ENCODE measurements at places on chromosomes 11 and 22.
A peak's percentile ranks its signal among the peaks of the same experiment; 100 is the strongest.

DNA sequence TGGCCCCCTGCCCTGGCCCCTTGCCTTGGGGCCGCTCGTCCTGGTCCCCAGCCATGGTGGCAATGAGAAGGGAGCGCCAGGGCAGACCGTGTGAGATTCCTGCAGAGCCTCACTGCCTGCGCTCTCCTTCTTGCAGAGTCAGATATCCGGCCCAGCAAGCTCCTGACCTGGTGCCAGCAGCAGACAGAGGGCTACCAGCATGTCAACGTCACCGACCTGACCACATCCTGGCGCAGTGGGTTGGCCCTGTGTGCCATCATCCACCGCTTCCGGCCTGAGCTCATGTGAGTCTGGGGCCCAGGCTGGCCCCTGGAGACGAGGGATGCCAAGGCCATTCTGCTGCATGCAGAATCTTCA, 114.1 kb downstream of the MICAL2 start:
- DNase-seq: no peak

DNA sequence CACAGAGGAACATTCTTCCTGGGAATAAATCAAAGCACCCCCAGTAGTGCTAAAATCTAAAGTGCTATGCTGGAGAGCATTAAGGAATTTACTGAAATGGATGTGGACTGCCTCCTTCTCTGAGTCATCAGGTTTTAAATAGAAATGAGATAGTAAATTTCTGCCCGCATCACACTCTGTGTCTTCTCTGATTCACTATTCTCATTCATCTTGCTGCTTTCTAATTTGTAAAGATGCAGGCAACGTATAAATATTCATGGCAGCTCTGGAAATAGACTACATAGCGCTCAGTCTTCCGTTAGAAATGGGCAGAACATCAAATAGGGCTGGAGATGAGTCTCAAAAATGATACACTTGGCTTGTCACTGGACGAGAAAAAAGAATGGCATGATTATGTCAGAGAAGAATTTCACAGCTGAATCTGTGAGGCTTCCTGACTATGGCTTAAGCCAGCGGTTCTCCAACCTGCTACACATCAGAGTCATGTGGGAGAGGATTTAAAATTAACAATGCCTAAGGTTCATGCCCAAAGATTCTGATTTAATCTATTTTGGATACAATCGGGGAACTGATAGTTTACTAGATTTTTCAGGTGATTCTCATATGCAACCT, 178.2 kb downstream of the LRRC4C start:
- peak; percentile 1 for DNase-seq

GRCh38 chr11:114307524-114308203, 11.5 kb downstream of the NNMT start:
- DNase-seq: peak; percentile 92

GRCh38 chr11:69810289-69811118, 8.7 kb downstream of the FGF3 start:
- DNase-seq: no peak

DNA sequence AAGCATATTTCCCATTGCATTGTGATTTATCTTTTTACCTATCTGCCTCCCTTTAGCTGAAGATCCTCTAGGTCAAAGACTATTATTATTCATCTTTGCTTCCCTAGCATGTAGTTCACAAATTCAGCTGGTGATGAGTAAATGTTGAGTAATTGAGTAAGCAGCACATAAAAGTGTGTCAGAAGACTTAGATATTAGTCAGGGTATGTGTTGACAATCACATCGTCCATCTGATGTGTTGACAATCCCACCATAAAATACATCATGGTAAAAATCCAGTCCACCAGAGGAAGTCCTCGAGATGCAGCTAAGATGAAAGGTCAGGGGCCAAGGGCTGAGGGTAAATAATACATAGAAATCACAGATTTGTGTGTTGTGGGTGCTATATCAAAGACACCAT, 22.9 kb upstream of the ABTB2 start:
- DNase-seq: peak; percentile 53

- DNase-seq: no peak
Measured at GRCh38 chr11:66287889-66288670, 863 bp downstream of the YIF1A start.

GRCh38 chr22:33829546-33830280, 90.6 kb downstream of the LARGE1 start:
- no peak for DNase-seq

GRCh38 chr11:126731576-126732142, 268.9 kb downstream of the KIRREL3 start:
- no peak for DNase-seq

- no peak for DNase-seq
Measured at GRCh38 chr11:123773026-123773425, 18.7 kb upstream of the OR6X1 start.

GRCh38 chr11:26947379-26947844, 46.5 kb upstream of the FIBIN start:
- peak; percentile 100 for DNase-seq

DNA sequence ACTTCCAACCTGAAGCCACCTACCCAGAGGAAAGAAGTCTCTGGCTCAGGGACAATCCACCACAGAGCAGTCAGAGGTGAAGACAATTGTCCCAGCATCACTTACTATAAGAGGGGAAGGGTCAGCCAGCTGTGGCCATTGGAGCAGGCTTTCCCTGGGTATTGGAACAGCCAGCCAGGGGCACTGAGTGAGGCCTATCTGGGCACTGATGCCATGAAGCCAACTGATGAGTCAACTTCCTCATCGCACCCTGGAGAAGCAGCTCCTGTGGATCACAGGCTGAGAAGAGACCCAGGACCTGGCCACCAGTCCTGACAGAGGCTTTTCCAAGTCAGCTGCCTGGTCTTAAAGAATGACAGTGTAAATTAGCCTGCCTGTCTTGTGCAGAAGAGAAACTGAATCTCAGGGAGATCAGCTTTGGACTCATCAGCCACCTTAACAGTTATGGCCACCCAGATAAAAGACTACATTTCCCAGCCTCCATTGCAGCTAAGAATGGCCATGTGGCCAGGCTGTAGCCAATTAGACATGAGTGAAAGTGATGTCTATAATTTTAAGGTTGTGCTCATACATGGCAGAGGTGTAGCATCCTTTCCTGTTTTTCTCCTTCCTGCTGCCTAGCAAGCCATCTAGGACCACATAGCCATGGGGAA, 19.0 kb downstream of the CHST1 start:
- DNase-seq: no peak

GRCh38 chr11:127149410-127149809, 148.8 kb upstream of the KIRREL3 start:
- no peak for DNase-seq

DNA sequence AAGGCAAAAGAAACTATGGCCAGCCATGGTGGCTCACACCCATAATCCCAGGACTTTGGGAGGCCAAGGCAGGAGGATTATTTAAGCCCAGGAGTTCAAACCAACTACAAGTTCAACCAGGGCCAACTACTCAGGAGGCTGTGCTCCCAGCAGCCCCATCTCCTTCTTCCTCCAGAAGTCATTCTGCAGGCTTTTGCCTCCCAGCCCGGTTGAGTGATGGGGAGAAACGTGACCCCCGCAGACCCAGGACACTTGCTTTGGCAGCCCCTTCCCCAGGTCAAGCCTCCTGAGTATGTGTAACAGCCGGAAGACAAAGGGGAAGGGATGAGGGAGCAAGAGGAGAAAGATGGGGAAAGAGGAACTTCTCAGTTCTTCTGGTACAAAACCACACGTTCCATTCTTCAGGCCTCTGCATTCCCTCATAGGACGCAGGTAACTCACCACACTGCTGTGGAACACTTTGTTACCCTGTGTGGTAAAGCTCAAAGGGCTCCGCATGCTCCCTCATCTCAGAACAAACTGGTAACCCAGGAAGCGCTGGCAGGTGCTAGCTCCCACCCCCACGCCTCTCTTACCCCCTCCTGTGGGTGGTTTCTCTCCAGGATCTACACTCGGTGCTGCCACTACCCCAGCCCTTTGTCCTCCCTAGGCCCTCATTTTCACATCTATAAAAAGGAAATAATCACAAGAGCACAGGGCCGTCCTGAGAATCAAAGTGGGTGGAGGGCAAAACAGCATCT, 4.0 kb downstream of the SULT4A1 start:
- no peak for DNase-seq

DNA sequence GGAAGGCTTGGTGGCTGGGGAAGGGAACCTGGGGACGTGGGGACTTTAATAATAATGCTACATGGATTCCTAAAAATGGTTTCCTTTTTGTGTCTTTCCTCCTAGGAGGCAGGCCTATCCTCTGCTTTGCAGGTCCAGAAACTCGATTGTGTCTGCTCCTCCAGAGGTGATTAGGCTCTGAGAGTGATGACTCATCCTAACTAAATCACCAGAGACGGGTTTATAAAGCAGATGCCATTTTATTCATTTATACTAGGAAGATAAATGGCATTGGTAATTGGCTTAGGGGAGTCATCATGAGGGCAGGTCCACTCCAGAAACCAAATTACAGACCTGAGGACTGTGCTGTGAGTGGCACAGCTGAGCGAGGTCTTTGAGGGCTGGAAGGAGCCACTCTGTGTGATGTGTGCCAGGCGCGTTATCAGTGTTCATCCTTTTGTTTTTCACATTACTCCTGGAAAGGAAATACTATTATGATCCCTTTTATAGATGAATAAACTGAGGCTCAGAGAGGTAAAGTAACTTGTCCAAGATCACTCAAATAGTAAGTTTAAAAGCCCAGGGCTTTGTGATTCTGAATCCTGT, 7.1 kb downstream of the NLRX1 start:
- peak; percentile 12 for DNase-seq

DNA sequence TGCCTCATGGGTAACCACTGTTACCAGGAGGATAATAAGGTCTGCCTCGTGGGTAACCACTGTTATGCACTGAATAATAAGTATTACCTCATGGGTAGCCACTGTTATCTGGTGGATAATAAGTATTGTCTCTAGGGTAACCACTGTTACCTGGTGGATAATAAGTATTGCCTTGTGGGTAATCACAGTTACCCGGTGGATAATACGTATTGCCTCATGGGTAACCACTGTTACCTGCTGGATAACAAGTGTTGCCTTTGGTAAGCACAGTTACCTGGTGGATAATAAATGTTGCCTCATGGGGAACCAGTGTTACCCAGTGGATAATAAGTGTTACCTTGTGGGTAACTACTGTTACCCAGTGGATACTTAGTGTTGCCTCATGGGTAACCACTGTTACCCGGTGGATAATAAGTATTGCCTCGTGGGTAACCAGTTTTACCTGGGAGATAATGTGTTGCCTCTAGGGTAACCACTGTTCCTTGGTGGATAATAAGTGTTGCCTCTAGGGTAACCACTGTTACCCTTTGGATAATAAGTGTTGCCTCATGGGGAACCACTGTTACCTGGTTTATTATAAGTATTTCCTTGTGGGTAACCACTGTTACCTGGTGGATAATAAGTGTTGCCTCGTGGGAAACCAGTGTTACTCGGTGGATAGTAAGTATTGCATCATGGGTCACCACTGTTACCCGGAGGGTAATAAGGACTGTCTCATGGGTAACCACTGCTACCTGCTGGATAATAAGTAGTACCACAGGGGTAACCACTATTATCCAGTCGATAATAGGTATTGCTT, 10.6 kb upstream of the NXPE4 start:
- no peak for DNase-seq

GRCh38 chr11:11980200-11980599, 28.2 kb downstream of the DKK3 start:
- no peak for DNase-seq

DNA sequence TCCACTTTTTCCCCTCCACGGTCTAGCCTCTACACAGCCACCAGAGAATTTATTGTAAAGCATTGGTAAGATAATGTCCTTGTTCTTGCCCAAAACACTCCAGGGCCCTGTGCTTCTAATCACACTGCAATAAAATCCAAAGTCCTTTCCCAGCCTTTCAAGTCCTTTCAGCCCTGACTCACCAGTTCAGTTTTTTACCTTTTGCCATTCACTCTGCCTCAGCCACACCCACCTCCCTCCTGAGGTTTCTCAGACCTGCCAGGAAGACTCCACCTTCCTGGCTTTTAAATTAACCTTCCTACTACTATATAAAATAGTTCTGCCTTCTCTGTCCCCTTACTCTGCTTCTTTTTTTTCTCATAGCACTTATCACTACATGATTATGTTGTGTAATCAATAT, 91.0 kb upstream of the ARHGAP32 start:
- no peak for DNase-seq

- no peak for DNase-seq
Measured at GRCh38 chr11:75498556-75499255, 27.0 kb downstream of the GDPD5 start.

DNA sequence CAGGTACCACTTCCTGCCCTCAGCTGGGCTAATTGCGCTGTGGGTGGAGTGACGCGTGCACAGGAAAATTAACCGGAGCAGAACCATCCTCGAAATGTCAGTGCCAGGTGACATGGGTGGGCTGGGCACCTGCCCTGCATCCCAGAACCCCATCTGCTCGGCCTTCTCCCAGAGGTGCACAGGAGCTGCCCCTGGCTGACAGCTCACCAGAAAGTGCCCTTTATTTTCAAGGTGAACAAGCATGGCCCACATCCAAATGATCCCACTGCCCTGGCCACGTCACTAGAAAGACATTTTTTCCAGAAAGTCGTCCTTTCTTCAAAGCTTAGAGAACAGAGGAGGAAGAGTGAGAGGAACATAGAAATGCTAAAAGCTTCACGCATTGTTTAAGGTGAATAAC, 4.1 kb upstream of the ELFN2 start:
- no peak for DNase-seq

DNA sequence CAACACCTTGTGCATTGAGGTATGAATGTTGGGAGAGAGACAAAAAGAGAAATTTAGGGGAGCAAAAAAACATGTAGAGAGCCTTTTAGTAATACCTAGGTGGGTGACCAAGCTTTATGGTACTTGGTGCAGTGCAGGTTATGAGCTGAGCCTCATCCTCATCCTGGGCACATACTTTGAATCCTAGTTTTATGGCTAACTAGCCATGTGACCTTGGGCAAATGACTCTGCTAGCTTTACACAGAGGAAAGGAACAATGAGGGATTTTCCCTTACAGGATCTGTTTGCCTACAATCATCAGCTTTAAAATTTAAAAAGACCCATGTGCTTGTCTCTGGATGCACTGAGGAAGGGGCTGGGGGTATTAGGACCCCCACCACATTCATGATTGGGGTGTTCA, 187.8 kb upstream of the ISX start:
- no peak for DNase-seq

GRCh38 chr11:125873881-125874555, 13.4 kb upstream of the HYLS1 start:
- no peak for DNase-seq
